Osteocyte (in vitro differentiated cells): ENCODE measurements at places on chromosomes 5 and 9. TPM values are rescaled to one million over a fixed set of nuclear protein-coding genes. Genes with fewer than 3 reads are reported as not detected.
A peak's percentile ranks its signal among the peaks of the same experiment; 100 is the strongest.

Gene OR1B1
- total RNA-seq = not detected in 2 replicates

Gene PCDHGA4
- total RNA-seq = 0.27 and 0.47 TPM in 2 replicates

Gene IL4
- not detected in 2 replicates for total RNA-seq

Gene ZNF169
- total RNA-seq = 4.7 and 6.1 TPM in 2 replicates

DNA sequence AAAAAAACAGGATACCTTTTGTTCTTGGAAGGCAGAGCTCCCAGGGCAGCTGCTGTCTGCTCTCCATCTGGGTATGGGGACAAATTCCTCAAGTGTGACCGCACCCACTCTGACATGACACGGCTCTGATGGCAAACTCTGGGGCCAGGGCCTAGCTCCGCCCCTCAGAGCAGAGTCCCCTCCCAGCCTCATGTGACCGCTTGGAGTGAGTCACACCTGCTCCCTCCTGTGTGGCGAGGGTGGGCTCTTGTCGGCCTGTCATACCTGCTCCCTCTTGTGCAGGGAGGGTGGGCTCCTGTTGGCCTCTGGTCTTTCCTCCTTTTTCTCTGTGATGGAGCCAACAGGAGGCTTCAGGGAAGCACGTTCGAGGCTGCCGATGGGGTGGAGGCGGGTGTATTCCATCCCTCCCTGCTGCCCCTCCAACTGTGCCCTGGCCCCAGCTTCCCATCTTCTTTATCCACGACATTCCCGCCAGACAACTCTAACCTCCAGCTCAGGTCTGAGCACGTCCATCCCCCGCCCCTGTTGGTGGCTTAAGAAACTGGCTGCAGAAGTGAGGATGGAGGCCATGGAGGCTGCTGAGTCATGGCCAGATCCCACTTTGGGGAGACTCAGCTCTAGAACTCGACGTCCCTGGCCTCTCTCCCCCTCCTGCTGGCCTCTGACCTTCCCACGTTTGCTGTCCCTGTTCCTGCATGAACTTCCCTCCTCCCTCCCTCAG is 65.3 kb downstream of the OLFM1 start:
- H3K4me3 ChIP-seq = no peak overlapping the region
- DNase-seq = no peak
- H3K4me1 ChIP-seq = no peaks in the 10 kb centered on the region
- no peak overlapping the region for H3K27ac ChIP-seq

- no peaks in the 10 kb centered on the region for H3K4me1 ChIP-seq
- H3K27me3 ChIP-seq = peaks cover under 1% of the 10 kb centered on the region
- no peak overlapping the region for H3K4me3 ChIP-seq
Observed at GRCh38 chr5:42927730-42928129, 112.4 kb downstream of the ANXA2R start.

DNA sequence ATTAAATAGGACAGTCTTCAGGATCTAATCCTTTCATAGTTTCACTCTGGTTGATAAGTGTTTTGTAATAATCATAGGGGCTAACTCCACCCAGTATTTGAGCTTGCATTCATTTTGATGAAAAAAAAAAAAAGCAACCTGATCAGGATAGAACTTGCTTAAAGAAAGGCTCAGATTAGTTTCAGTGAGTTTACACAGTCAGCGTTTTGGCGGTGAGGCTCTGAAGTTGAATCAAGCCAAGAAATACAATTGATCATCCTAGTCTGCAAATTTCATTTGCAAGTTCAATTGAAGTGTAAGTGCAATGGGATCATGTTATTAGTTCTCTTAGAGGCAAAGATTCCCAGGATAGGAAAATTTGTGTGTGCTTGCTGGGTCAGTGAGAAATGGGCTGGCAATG is 159.7 kb upstream of the ELL2 start:
- H3K4me3 ChIP-seq = no peak overlapping the region
- H3K4me1 ChIP-seq = peaks cover 19% of the 10 kb centered on the region
- no peaks in the 10 kb centered on the region for H3K36me3 ChIP-seq
- no peak for DNase-seq
- H3K27ac ChIP-seq = no peak overlapping the region

DNA sequence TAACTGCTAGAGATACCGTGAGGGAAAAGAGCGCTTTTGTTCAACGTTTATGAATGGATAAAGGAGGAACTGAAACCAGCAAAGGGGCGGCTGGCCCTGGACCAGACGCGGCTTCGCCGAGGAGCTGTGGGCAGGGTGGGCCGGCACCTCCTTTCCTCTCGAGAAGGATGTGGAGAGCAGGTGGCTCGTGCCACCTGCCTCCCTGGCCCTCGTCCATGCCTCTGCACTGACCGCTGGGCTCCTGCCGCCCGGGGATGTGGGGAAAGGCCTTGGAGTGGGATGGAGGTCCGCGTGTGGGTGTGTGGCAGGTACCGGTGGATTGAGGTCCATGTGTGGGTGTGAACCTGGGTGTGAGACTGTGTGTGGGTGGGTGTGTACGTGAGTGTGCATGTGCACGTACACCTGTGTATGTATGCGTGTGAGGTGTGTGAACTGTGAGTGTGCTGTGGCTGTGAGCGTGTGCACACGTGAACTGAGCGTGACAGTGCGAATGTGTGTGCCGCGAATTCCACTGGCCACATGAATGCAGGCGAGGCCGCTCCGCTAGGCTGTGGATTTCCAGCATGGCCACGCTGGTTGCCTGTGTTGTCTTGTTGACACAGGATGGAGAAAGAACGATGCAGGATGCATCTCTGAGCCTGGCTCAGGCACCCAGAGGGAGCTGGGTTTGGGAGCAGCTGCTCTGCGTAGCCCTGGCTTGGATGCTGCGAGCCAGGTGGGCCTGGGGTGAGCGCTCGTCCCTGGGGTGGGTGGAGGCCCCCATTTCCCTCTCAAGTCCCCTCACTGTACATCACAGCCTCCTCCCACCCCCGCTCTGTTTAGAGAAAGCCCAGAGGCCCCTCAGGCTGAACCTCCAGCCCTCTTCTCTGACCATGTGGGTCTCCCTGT is 4.4 kb upstream of the CEP72 start:
- no peak overlapping the region for H3K4me3 ChIP-seq
- H3K27me3 ChIP-seq = no peaks in the 10 kb centered on the region
- no peak overlapping the region for H3K27ac ChIP-seq
- no peaks in the 10 kb centered on the region for H3K36me3 ChIP-seq

- no peak overlapping the region for H3K4me3 ChIP-seq
- H3K36me3 ChIP-seq = no peaks in the 10 kb centered on the region
Observed at GRCh38 chr5:68187268-68188055, 28.1 kb upstream of the PIK3R1 start.

DNA sequence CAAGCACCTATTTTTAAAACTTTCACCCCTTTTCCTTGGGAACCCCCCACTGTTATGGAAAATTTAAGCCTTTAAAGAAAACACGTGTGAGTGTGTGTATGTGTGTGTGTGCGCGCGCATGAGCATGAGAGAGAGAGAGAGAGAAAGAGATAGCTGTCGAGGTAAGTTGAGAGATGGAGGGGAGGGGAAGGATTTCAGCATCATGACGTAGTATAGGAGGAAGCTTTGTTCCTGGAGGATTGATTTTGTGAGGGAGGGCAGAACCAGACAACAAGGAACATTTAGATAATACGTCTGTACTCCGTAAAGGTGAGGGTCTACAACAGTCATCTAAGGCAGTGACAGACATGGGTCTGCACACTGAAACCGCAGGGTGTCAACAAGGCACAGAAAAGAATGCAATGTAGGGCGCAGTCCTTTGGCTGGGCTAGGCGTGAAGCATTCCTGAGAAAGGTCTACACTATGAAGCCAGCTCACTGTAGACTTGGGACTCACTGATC is 227.7 kb downstream of the SMARCA2 start:
- no peak for DNase-seq
- H3K27ac ChIP-seq = no peak overlapping the region
- peak overlapping the region; percentile 81 for H3K4me3 ChIP-seq
- H3K4me1 ChIP-seq = peaks cover 15% of the 10 kb centered on the region
- no peaks in the 10 kb centered on the region for H3K36me3 ChIP-seq
